OCI-LY7 (cell line): ENCODE measurements at places on chromosomes 12 and 14. TPM values are rescaled to one million over a fixed set of nuclear protein-coding genes. Genes with fewer than 3 reads are reported as not detected.

The CCDC77 gene
- total RNA-seq = 22.2 and 30.7 TPM in 2 replicates

The ERBB3 gene
- 0.83 TPM in 1 of 2 replicates, not detected in the other for total RNA-seq

- DNase-seq = no peak
Measured at GRCh38 chr14:25050269-25051150, 563 bp upstream of the STXBP6 start.

The LALBA gene
- total RNA-seq = not detected in 2 replicates

DNA sequence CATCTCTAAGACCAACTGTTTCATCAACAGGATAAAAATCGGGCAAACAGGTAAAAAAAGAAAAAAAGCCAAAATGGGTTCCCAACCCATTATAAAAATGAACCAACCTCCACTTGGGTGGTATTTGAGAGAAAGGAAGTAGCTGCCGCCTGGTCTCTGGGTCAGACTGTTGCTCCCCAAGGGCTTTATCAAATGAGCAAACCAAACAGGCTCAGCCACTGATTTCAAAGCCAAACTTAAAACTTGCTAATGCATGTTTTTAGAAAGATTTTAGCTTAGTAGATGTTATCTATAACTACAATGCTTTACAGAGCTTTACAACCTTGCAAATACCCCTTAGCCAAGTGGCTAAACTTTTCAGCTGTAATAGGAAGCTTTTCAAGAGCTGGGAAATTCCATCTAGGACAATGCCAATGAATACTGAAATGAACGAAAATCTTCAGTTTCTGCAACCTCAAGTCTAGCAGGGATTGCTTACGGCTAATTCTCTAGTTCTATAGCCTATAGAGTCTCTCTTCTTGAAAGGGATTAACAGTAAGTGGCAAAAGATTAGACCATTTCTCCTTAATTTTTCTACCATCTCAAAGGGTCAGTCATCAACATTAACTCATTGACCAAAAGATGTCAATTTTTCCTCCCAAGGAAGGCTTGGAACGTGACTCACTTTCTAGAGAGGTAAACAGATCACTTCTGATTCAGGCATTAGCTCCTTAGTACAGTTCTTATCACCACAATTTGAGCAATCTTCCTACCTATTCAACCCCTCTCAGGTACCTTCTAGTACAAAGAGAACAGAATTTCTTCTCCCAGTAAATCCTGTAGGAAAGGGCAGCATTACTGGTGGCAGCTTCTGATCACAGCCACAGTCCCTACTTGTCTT, 4.2 kb downstream of the PPM1H start:
- no peak for DNase-seq

GRCh38 chr14:54023027-54023426, 66.4 kb upstream of the BMP4 start:
- DNase-seq = no peak

DNA sequence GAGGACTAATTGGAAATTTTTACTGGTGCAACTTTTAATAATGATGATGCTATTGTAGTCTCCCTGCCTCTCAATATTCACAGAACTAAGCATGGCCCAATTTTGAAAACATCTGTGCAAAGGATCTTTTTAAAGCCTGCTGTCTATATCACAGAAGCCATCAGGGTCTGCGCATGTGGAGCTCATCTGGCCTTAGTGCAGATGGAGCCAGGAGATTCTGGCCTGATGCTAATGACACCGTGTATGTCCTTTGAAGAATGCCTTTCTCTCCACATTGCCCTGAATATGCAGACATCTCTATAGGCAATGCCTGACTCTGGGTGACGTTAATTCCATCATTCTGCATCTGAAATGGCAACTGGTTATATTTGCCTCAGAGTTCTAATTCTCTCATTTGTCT, 1205.9 kb downstream of the AACS start:
- DNase-seq = no peak

DNA sequence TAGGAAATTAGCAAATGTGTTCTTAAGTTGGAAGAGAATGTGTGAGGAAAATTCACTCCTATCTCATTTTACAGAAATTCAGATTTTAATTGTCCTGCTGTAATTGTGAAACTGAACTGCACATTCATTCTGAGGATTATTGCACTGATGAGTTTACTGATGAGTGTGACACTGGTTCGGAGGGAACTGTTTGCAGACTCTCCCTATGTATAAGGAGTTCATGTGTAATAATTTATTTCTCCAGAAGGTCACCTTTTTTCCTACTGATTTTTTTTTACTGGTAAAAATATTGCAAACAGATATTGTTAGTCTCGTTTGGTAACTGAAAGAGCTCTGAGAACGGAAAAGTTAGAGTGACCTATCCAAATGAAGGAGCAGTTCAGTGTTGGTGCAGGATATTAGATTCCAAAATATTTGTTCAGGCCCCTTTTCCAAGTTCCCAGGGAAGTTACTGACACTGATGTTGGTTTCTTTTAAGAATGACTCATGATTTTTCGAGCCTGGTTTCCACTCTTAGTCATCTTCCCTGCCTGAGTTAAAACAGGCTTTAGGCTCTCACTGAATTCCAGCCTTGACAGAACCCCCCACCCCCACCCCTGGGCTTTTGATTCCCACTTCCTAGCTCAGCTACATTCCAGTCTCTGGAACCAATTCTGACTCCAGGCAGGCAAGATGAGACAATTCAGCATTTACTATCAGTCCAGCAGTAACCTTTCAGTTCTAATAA, 18.4 kb downstream of the ANO6 start:
- no peak for DNase-seq

The CRIP2 gene
- not detected in 2 replicates for total RNA-seq

GRCh38 chr12:112969547-112970306, 8.6 kb upstream of the OAS2 start:
- no peak for DNase-seq

DNA sequence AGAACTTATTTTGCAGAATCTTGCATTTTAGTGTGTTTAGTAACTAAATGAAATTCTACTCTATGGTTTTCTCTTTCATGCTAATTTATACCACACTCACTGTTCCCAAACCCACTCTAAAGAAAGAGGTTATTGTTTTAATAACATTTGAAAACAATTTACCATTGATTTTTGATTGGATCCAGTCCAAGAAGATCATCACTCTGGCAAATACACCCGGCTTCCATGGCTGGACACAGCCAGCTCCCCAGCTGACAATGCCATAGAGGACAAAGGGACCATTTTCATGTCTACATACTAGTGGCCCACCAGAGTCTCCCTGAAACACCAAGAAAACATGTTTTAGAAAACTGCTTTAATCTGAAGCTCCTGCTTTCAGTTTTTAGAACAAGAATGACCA, 42.4 kb downstream of the OVCH1 start:
- DNase-seq = no peak

The SPPL3 gene
- 36.6 and 42.0 TPM in 2 replicates for total RNA-seq

The ISM2 gene
- total RNA-seq = not detected in 2 replicates

- DNase-seq = no peak
Measured at GRCh38 chr12:12521044-12521485, 41.6 kb downstream of the DUSP16 start.

DNA sequence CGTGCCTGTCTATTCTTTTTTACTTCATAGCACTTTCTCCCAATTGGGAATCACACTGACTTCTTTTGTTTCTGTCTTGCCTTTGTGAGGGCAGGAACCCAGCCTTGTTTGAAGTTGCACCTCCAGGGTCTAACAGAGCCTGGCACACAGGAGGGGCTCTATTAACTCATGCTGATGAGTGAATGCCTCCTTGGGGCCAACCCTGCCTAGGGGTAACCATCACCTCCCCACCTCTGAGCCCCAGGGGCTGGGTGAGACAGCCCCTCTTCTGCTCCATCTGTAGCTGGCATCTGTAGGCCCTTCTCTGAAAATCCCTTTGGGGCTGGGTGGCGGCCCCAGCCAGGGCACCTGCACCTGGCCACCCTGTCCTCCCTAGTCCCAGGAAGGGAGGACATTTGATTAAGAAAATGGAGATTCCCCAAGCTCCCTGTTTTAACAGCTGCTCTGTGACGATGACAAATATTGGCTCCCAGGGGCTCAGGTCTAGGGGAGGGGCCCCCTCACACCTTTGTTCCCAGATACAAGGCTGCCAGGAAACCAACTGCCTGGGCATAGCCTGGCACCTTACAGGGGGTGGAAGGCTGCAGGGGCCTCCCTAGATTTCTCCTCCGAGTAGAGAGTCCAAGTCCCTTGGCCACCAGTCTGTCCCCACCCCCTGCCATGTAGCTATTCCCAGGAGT, 11.8 kb downstream of the TAMALIN start:
- DNase-seq = no peak

The CDKL1 gene
- 0.22 and 0.36 TPM in 2 replicates for total RNA-seq

DNA sequence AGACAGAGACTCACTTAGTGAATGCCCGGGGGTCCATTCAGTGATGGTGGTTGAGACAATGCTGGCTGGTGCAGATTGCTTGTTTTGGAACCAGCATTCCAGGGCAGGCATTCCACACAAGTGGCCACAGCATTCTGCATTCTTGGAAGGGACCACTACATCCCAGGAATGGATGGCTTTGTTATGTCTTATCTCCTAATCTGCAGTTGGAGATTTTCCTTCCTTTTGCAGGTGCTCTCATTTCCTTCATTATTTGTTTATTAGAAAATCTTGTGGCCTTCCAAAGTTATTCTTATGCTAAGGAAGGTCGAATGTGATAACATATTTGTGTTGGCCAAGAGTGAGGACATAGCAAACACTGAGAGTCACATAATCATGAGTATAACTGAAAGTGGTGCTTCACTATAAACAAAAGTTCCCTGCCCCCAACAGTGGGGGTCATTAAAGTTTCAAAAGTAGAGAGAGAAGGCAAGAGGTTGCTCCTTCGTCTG, 66.0 kb downstream of the BMP4 start:
- no peak for DNase-seq

DNA sequence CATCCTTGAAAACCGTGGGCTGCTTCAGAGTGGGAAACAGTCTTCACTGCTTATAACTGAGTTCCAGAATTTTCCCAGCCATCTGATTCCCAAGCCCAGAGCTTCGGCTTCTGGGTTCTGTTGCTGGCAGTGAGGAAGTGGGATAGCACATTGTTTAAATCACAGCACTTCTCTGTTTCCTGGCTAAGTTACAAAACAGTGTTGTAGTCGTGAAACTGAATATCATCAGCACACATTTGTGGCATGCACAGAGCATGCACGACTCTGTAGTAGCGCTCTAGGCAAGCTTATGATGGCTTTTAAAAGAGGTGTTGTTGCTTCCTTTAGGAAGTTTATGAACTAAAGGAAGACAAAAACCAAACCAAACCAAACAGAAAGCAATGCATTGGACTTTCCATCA, 1005.5 kb downstream of the NRXN3 start:
- no peak for DNase-seq

- DNase-seq = peak; percentile 81
Measured at GRCh38 chr12:93847517-93848474, 170.6 kb downstream of the CRADD start.

GRCh38 chr12:94793191-94793595, 142.8 kb upstream of the TMCC3 start:
- no peak for DNase-seq

The OTUB2 gene
- 0.48 and 0.84 TPM in 2 replicates for total RNA-seq

The PRB2 gene
- not detected in 2 replicates for total RNA-seq

The RPGRIP1 gene
- total RNA-seq = 0.39 and 0.51 TPM in 2 replicates

The ANG gene
- total RNA-seq = not detected in 2 replicates

- no peak for DNase-seq
Measured at GRCh38 chr14:88815980-88816379, 8.5 kb upstream of the TTC8 start.

The SLC24A4 gene
- not detected in 2 replicates for total RNA-seq
